ENCODE measurements at places on chromosomes 12 and 14. TPM values are rescaled to one million over a fixed set of nuclear protein-coding genes. Genes with fewer than 3 reads are reported as not detected.

HOXC5 gene
- not detected for total RNA-seq

BBOF1 gene
- 2.0 TPM for total RNA-seq

GRCh38 chr12:112102127-112102526 lies 6.5 kb downstream of the NAA25 start:
- DNase-seq: no peak

PRKD1 gene
- 3.2 TPM for total RNA-seq

DNA sequence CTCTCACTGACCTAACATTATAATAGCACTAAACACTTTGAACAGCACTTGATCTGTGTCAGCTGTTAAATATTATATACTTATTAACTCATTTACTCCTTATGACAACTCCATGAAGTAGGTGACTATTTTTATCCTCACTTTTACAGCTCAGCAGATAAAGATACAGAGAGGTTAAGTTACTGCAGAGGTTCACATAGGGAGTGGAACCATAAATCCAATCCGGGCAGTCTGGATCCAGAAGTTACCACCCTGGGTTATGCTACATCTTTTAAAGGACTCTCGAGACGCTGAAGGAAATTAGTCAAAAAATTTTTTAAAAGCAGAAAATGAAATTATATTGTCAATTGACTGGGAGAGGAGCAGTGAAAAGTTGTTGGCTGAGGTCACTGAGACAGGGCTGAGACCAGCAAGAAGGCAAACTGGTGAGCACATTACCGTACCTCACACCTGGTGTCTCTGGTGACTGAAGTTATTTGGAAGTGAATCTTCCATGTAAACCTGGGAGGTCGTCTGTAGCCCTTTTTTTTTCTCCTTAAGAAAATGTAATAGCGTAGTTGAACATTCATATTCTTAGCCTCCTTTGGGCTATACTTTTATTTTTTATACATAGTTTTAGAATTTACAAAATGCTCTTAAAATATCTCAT lies 1.2 kb upstream of the RIMKLB start:
- no peak for DNase-seq

GRCh38 chr12:49976557-49976956 lies 3.8 kb downstream of the AQP6 start:
- no peak for DNase-seq

GLT1D1 gene
- total RNA-seq: not detected

GRCh38 chr12:72676556-72676955 lies 404.4 kb downstream of the TRHDE start:
- DNase-seq: no peak

DNA sequence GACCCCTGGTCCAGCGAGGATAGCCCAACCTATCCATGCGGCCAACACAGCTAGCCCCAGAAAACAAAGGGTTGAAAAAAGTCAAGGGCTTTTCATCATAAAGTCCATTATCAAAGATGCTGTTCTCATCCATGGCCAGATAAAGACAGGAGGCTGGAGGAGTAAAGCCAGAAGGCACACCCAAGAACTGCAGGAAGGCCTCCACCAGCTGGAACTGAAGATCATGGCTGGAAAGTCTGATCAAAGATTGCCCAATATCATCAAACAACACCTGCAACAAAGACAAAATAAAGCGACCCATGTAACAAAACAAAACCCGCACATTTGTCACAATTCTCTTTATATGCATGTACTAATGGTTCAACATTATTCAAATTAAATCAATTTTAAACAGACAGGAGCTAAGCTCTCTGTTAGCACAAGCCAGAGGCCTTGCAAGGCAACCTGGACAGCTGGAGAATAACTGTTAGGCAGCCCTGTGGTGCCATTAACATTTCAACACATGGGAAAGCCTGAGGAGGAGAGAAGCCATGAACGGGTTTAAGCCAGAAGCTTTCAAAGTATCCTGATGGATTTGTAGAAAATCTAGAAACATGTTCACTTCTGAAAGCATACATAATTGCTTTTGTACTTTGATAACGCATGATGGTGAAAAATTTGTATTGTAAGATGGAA lies 34.1 kb downstream of the PSMC1 start:
- DNase-seq: no peak

- no peak for DNase-seq
Measured at GRCh38 chr12:124687917-124688316, 120.5 kb upstream of the NCOR2 start.

RNF212B gene
- not detected for total RNA-seq

- DNase-seq: peak; percentile 33
Measured at GRCh38 chr12:70243510-70244371, 508 bp downstream of the CNOT2 start.

DNA sequence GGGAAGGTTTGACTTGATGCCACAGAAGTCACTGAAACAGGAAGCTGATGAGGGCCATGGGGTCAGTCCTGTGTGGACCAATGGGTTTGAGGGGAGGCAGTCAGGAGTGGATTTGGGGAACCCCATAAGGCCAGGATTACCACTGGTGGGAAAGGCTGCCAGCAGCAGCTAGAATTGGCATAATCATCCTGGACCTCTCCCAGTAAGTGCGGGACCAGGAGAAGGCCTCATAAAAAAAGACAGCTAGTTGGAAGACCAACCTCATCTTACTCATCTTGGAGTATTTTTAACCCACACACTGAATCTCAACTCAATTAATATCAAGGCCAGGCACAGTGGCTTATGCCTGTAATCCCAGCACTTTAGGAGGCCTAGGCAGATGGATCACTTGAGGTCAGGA lies 22.7 kb downstream of the TBX3 start:
- no peak for DNase-seq

KRT3 gene
- 1.6 TPM for total RNA-seq

DNA sequence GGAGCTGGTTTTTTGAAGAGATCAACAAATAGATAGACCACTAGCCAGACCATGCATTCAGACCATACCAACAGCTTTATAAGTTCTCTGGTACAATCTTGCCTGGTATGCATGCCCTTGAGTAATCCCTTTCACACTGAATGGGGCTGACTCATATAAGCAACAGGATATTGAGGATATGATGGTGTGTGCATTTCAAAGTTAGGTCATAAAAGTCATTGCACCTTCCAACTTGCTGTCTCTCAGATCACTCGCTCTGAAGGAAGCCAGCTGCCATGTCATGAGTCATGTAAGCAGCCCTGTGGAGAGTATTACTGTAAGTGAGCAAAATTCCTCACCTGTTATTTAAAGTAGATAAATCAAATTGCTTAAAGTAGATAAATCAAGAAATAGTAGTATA lies 45.0 kb upstream of the OR6J1 start:
- DNase-seq: no peak

STK38L gene
- 15.6 TPM for total RNA-seq

- no peak for DNase-seq
Measured at GRCh38 chr14:100618763-100619320, 31.6 kb upstream of the BEGAIN start.

- no peak for DNase-seq
Measured at GRCh38 chr12:89414322-89414721, 62.0 kb upstream of the DUSP6 start.

DNA sequence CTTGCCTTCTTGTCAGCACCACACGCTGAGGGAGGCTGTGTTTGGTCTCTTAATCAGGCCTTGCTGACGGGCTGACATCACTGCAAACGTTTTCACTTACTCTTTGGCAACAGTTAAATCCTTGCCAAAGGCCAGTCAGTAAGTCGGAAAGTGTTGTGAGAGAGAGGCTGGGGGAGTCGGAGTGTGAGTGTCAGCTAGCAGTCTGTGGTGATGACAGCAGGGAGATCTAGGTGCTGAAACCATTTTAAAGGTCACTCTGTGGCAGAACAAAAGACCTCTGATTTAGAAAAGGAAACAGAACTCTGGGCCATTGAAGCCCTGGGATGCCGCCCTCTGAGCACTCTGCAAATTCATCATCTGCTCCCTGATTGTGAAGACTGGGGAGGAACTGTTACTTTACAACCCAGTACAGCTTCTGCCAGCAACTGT lies 143.5 kb downstream of the PAX9 start:
- DNase-seq: no peak

GRCh38 chr12:127678945-127679344 lies 588.0 kb upstream of the TMEM132C start:
- DNase-seq: no peak

TAS2R42 gene
- not detected for total RNA-seq

DNA sequence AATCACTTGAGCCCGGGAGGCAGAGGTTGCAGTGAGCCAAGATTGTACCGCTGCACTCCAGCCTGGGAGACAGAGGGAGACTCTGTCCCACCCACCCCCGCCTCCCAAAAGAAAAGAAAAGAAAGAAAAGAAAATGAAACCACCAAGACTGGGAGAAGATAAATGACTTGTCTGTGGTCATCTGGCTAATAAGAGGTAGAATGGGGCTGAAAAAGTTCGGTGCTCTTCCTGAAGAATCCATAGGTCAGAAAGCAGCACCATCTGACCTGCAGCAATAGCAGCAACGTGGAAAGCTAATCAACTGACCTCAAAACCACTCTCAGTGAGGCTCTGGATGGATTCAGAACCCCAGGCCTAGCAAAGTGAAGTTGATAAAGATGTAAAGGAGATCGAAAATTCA lies 25.2 kb downstream of the SSH1 start:
- no peak for DNase-seq

DNA sequence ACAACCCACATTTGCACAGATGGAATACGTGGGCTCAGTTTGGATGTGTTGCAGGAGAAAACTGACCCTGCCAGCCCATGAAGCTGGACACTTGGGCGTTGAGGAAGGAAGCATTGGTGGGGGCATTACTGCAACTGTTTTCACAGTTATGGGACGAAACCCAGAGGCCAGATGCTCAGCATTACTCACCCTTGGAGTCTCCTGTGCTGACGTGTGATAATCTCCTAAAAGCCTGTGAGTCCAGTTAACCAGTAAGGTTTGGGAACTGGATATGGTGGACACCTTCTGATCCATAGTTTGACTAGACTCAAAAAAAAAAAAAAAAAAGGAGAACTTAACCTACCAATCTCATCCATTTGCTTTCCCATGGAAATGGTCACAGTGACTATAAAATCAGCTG lies 52.8 kb upstream of the EGLN3 start:
- no peak for DNase-seq

CARMIL3 gene
- 0.57 TPM for total RNA-seq

DNA sequence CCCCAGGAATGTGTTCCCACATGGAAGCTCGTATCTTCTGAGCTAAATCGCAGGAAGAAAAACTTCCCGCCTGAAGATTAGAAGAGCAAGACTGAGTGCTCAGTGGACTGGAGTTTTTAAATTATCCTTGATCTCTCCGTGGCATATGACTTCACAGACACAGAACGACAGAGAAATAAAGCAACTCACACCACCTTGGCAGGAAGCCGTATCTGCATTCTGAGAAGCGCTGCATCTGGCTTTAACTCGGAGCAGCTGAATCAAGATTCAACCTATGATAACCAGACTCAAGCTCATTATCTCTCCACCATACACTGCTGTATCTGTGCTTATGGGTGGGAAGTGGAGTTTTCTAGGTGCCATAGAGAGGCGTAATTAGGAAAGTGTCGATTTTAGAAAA lies 1482.7 kb downstream of the AACS start:
- DNase-seq: no peak

DNA sequence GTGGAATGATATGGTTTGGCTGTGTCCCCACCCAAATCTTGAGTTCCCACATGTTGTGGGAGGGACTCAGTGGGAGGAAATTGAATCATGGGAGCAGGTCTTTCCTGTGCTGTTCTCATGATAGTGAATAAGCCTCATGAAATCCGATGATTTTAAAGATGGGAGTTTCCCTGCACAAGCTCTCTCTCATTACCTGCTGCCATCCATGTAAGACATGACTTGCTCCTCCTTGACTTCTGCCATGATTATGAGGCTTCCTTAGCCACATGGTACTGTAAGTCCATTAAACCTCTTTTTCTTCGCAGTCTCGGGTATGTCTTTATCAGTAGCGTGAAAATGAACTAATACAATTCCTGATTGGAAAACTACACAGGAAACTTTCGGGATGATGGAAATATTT lies 100.5 kb downstream of the TSHR start:
- no peak for DNase-seq

- DNase-seq: no peak
Measured at GRCh38 chr12:109999983-110000505, 814 bp downstream of the ANKRD13A start.

Measured in esophagus squamous epithelium (tissue), 5 donors.